ENCODE measurements at places on chromosomes 5 and 9.

- DNase-seq = no peak
Observed at GRCh38 chr9:108996643-108997042, 16.7 kb downstream of the CTNNAL1 start.

GRCh38 chr5:3825531-3826451, 230.2 kb downstream of the IRX1 start:
- DNase-seq = no peak

DNA sequence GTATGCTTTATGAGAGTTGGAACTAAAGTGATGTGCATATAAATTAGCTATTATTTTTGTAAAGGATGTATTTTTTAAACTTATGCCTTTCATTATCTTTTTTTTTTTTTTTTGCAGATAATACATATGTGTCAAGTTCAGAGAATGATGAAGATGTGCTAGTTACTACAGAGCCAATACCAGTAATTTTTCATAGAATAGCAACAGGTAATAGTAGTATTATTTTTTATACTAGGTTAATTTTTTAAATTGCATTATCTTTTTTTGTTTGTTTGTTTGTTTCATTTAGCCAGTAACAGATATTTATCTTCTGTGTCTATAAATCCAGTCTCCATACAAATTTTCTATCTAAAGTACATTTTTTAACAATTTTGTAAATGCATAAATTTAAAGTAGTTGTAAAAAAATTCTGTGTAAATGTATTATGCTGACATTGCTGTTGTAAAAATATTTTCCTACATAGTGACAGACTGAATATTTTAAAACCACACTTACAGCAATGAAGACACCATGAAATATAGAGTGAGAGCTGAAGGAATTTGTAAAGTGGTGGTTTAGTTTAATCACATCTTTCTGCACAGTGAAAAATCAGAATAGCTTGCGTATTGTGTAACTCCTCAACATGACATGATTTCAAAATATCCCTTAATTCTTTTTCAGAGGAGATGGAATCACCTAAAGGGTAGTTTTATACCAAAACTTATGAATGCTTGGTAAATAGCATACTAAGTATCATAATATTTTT, 93.3 kb downstream of the PARP8 start:
- DNase-seq = no peak

DNA sequence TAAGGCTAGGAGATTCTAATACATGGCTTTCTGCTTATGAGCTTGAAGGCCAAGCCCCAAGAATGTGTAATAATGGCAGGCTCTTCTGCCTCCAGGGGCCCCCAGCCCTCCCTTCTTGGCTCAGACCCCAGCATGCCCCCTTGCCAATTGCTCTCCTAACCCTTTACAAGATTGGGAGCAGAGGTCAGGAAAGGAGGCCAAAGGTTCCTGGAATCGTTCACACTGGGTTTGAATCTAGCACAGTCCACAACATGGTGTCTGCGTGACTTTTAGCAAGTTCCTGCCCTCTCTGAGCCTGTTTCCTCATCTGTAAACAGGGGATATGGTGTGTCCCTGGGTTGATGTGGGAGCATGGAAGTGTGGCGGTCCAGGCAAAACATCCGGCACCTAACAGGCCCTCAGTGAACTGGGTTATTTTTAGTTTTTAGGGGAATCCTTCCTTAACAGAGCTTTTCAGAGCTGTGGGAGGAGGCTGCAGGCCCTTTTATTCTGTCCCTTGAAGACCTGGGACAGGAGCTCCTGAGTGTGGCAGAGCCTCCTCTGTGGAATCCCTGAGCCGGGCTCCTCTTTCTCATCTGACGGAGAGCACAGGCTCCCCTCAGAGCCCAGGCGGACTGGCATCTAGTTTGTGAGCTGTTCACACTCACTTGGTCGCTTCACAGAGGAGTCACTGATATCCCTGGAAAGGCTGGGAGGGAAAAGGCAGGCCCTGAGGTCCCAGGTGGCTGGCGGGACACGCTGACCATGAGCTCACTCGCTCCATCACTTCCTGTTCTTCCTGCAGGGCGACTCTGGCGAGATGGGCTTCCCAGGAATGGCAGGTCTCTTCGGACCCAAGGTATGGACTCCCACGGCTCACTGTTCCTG, 23.4 kb upstream of the ORM1 start:
- DNase-seq = no peak

DNA sequence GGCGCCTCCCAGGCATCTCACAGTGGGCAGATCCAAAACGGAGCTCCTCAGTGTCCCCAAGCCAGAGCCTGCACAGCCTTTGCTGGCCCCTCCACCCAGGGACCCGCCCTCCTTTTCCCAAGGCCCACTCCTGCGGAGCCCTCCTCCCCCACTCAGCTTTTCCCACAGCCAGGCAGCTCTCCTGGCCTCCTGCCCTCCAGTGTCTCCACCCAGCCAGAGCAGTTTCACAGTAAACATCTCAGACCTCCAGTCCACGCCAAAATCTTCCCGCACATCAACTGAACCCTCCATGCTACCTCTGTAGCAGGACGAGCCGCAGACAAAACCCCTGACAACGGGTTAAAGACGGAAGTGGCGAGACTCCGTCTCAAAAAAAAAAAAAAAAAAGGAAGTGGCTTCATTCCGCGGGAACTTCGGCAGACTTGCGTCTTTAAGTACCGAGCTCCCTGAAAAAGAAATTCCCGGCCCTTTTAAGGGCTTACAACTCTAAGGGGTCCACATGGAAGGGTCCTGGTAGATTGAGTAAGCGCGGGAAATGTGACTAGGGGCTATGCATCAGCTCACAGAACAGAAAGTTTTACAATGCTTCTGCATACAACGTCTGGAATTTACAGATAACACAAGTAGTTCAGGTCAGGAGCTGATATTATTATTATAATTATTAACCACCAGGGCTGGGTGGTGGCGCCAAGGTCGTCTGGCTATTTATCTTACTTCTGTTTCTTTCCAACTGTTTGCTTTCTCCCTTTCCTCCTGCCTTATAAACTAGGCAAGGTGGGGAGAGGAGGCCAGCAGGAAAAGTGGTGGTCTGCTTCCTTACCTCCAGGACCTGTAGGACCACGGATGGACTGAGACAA, 11.4 kb upstream of the GRIN1 start:
- DNase-seq = no peak

- no peak for DNase-seq
Observed at GRCh38 chr9:69877852-69878514, 57.4 kb downstream of the CFAP95 start.

DNA sequence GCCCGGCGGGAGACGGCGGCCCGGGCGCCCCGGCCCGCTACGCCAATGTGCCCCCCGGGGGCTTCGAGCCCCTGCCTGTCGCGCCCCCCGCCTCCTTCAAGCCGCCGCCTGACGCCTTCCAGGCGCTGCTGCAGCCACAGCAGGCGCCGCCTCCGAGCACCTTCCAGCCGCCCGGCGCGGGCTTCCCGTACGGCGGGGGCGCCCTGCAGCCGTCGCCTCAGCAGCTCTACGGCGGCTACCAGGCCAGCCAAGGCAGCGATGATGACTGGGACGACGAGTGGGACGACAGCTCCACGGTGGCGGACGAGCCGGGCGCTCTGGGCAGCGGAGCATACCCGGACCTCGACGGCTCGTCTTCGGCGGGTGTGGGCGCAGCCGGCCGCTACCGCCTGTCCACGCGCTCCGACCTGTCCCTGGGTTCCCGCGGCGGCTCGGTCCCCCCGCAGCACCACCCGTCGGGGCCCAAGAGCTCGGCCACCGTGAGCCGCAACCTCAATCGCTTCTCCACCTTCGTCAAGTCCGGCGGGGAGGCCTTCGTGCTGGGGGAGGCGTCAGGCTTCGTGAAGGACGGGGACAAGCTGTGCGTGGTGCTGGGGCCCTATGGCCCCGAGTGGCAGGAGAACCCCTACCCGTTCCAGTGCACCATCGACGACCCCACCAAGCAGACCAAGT, 723 bp downstream of the SNX18 start:
- DNase-seq = peak; percentile 17

- no peak for DNase-seq
Observed at GRCh38 chr5:10513501-10514442, 50.1 kb upstream of the ANKRD33B start.

- no peak for DNase-seq
Observed at GRCh38 chr9:98019098-98019497, 36.0 kb downstream of the ANP32B start.

DNA sequence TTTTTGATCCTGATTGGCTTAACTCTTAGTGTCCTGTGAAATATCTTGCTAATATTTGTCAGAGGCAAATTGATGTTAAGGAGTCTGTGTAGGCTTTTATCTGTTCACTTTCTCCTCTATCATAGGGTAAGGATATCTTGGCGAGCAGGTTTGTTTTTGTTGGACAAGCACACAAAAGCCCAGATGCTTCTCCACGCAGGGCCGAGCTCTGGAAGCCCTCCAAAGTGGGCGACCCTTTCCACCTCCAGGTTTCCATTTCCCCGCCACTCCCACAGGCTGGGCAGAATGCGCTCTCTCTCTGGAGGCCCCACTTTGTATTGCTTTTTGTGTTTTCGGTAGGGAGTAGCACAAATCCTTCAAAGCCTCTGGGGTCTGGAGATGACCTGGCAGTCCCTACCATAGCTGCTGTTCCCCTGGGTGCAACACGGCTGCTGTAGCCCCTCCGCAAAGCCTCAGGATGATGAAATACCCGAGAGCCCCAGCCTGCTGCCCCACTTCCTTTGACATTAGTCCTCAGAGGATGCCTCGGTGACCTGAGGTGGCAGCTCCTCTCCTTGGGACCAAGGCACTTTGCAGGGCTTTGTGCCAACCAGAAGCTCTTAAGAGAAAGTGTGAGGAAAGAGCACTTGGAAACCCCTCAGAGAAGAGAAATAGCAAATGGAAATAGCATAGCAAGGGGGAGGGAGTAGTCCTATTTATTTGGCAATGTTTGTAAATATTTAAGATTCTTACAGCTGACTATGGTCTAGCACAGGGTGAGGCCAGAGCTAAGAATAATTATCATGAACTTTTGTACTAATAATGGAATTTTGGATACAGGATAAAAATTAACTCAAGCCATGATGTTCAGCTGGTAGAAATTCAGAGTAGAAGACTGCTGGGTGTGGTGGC, 122.8 kb downstream of the ARHGEF28 start:
- DNase-seq = no peak

- DNase-seq = no peak
Observed at GRCh38 chr9:14413812-14414211, 99.9 kb upstream of the NFIB start.

DNA sequence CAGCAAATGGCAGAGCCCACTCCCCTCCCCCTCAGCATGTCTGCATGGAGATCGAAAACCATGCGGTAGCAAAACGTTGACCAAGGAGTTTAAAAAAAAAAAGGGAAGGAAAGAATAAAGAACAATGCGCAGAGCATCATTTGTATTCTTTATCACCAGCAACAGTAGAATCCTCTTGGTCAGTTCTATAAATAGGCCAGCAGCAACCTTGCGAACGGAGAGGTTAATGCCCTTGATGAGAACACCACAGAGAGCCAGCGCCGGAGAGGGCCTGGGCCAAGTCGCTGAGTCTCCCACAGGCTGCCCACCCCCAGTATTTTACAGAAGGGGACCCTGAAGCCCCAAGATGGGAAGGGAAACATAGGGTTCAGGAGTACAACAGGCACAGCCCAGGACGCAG, 22.7 kb downstream of the WHRN start:
- DNase-seq = no peak

- DNase-seq = no peak
Observed at GRCh38 chr5:178107756-178108310, 5.5 kb upstream of the N4BP3 start.

DNA sequence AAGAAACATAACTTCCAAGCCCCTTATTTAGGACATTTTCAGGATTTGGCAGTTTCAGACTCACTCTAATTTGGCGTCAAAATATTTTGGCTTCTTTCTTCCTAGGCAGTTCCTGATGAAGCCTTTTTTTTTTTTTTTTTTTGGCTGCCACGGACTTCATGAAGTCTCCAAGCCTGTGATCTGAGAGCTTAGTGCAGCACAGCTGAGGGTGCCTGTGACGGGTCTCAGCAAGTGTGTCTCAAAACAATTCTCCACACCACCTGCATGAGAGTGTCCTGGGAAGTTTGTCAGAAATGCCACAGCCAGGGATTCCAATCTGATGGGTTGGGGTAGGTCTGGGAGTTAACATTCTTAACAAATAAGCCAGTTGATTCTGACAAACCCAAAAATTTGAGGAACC, 6.0 kb upstream of the ESM1 start:
- no peak for DNase-seq

- no peak for DNase-seq
Observed at GRCh38 chr9:114038724-114039313, 39.3 kb downstream of the AMBP start.

- DNase-seq = no peak
Observed at GRCh38 chr5:141882594-141883183, 4.5 kb upstream of the PCDH1 start.

- DNase-seq = no peak
Observed at GRCh38 chr9:7988644-7989280, 189.2 kb upstream of the DMAC1 start.

DNA sequence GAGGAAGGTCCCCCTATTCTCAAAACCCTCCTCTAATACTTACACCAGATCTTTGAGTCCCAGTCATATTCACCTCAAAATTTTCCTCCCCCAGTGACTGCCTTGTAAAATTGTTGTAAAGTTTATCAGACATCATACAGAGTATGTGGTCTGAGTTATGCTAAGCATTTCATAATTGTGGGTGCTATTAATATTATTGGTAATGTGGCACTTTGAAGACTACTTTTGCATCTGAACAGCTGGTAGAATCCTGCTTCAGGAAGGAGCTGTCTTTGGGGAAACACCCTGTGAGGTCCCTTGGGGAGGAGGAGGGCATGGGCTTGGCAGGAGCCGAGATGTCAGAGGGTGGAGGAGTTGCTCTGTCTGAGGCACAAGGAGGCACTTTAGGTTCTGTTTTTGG, 164.9 kb upstream of the ZNF618 start:
- DNase-seq = no peak

DNA sequence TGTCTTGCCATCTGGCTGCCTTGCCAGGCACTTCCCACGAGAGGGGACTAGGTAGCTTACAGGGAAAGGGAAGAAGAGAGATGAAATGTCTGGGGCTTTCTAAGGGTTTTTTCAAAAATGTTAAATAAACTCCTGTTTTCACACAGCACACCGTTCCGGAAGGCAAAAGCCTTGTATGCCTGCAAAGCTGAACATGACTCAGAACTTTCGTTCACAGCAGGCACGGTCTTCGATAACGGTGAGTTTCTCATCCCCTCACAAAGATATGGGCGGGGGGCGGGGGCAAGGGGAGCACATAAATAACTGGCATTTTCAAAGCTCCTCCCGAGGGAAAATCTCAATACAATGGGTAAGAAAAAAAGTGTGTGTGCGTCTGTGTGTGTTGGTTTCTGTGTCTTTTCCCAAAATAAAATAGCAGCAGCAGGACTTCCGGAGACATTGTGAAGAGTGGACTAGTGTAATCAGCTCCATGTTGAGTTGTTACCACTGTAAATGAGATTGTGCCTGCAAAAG, 189.6 kb downstream of the NR3C1 start:
- DNase-seq = no peak
